ENCODE measurements at places on chromosomes 13 and 19.

- H3K4me1 ChIP-seq: no peaks in the 10 kb centered on the region
- peaks cover 49% of the 10 kb centered on the region for H3K27me3 ChIP-seq
- H3K36me3 ChIP-seq: no peaks in the 10 kb centered on the region
- H3K4me3 ChIP-seq: no peak overlapping the region
- no peak overlapping the region for H3K27ac ChIP-seq
Observed at GRCh38 chr13:110398564-110399507, 91.8 kb downstream of the COL4A2 start.

GRCh38 chr13:37295071-37295470 is 189.6 kb upstream of the CSNK1A1L start:
- no peak overlapping the region for H3K4me3 ChIP-seq
- H3K27me3 ChIP-seq: no peaks in the 10 kb centered on the region
- no peak for DNase-seq
- H3K27ac ChIP-seq: no peak overlapping the region

DNA sequence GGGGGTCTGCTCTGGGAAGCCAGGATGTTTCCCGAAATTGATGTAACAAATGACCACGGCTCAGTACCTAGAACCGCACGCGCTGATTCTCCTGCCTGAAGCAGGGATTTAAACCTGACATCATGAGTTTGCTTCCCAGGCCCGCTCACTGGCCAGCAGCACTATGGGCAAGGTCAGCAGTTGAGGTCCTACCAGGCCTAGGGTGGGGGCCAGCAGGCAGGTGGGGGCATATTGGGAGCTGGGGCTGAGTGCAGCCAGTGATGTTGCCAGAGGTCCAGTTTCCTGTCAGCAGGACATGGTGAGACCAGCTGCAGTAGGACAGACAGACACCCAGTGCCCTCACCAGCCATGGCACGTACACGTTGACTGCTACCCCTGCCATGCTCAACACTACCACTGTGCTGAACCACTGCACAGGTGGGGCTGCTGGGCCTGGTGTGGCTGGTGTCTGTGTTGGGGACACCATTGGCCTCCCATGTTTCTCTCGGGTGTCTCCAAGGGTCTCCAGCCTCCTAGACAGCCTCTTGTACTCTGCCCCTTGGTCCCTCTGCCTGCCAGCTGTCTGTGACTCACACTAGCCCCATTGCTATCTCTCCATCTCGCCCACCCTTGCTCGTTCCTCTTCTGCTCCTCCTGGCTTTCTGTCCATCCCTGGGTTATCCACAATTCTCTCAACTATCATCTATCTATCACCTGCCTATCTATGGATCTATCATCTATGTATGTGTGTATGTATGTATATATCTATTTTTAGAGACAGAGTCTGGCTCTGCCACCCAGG is 1.1 kb upstream of the C19orf85 start:
- H3K4me3 ChIP-seq: no peak overlapping the region
- no peaks in the 10 kb centered on the region for H3K36me3 ChIP-seq
- no peak for DNase-seq
- peaks cover 2% of the 10 kb centered on the region for H3K27me3 ChIP-seq
- H3K4me1 ChIP-seq: peaks cover 21% of the 10 kb centered on the region
- no peak overlapping the region for H3K27ac ChIP-seq

DNA sequence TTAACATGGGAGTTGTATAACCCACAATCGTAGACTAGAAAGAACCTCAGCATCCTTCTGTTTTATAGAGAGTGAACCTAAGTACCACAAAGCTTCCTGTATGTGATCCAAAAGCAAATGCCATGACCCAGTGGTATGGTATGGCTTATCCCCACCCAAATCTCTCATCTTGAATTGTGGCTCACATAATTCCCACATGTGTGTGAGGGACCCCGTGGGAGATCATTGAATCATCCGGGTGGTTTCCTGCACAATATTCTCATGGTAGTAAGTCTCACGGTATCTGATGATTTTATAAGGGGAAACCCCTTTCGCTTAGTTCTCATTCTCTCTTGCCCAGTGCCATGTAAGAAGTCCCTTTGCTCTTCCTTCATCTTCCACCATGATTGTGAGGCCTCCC is 587.9 kb downstream of the LMO7 start:
- H3K36me3 ChIP-seq: no peaks in the 10 kb centered on the region
- DNase-seq: no peak
- H3K4me3 ChIP-seq: no peak overlapping the region

DNA sequence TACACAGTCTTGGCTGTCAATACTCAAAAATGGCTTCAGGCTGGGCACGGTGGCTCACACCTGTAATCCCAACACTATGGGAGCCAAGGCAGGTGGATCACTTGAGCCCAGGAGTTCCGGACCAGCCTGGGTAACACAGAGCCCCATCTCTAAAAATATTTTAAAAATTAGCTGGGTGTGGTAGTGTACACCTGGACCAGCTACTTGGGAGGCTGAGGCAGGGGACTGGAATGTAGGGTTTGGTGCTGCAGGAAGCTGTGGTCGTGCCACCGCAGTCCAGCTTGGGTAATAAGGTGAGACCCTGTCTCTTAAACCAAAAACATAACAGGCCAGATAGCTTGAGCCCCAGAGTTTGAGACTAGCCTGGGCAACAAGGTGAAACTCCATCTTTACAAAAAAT is 6.7 kb upstream of the CHERP start:
- peaks cover 34% of the 10 kb centered on the region for H3K36me3 ChIP-seq
- peaks cover 36% of the 10 kb centered on the region for H3K4me1 ChIP-seq
- H3K27me3 ChIP-seq: no peaks in the 10 kb centered on the region
- no peak for DNase-seq
- H3K4me3 ChIP-seq: no peak overlapping the region

DNA sequence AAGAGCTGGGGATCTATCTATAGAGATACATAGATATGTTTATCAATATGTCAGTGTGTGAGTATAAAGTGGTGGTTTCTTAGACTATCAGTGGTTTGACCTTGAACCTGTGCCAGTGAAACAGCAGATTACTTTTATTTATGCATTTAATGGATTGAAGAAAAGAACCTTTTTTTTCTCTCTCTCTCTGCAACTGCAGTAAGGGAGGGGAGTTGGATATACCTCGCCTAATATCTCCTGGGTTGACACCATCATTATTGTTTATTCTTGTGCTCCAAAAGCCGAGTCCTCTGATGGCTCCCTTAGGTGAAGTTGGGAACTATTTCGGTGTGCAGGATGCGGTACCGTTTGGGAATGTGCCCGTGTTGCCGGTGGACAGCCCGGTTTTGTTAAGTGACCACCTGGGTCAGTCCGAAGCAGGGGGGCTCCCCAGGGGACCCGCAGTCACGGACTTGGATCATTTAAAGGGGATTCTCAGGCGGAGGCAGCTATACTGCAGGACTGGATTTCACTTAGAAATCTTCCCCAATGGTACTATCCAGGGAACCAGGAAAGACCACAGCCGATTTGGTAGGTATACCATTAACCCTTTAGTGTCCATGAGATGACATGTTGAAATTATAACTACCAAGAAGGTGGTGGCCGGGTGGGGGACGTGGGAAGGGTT is 880 bp downstream of the FGF9 start:
- H3K36me3 ChIP-seq: no peaks in the 10 kb centered on the region
- no peak for DNase-seq
- H3K27ac ChIP-seq: no peak overlapping the region
- H3K27me3 ChIP-seq: peaks cover 71% of the 10 kb centered on the region
- peaks cover 45% of the 10 kb centered on the region for H3K4me1 ChIP-seq

DNA sequence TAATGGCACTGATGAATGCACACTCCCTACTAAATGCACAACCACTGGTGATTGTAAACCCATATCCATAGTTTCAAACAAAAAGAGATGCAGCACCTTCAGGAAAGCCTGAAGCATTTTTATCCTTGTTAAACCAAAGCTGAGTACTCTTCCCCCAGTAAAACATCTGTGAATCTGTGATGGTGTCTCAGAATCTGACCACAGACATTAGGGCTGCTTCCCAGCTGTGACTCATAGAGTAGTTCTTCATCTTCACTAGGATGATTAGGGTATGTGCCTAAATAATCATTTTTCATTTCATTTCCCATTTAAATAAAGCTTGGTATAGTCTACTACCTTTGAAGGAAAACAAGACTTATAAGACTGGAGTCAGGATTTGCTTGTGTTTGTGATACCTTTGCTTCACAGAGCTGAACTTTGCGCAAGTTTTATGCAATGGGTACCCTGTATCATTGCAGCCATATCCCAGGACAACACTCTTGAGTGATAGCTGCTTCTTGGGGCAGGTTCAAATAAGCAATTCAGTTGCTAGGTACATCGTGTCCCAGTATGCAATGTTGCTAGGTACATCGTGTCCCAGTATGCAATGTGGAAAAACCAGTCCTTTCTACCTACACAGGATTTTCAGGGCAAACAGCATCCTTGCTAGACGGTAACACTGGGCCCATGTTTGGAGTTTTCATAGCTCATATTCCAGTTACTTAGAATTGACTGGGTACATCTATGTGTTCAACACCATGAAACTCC is 277.1 kb downstream of the IRS2 start:
- no peak overlapping the region for H3K4me3 ChIP-seq
- no peak overlapping the region for H3K27ac ChIP-seq

DNA sequence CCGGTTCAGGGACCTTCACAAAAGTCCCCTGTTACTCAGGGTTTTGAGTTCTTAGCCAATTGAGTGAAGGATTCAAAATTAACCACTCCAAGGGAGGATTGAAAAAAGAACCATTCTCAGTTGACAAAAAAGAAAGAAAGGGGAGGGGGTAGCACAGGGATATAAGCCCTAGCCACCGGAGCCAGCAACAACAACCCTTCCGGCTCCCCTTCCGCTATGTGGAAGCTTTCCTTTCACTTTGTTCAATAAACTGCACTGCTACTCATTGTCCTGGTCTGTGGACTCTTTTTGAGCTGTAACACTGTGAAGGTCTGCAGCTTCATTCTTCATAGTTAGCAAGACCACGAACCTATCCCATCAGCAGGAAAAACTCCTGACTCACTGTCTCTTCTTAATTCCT is 1488.1 kb upstream of the PRR20A start:
- no peaks in the 10 kb centered on the region for H3K4me1 ChIP-seq
- H3K27ac ChIP-seq: no peak overlapping the region
- H3K36me3 ChIP-seq: no peaks in the 10 kb centered on the region
- H3K27me3 ChIP-seq: no peaks in the 10 kb centered on the region
- no peak for DNase-seq

GRCh38 chr19:8571006-8571411 is 6.2 kb downstream of the MYO1F start:
- H3K27ac ChIP-seq: peak overlapping the region; percentile 96
- H3K36me3 ChIP-seq: peaks cover 86% of the 10 kb centered on the region
- H3K4me1 ChIP-seq: peaks cover 87% of the 10 kb centered on the region
- no peaks in the 10 kb centered on the region for H3K27me3 ChIP-seq
- H3K4me3 ChIP-seq: peak overlapping the region; percentile 69

DNA sequence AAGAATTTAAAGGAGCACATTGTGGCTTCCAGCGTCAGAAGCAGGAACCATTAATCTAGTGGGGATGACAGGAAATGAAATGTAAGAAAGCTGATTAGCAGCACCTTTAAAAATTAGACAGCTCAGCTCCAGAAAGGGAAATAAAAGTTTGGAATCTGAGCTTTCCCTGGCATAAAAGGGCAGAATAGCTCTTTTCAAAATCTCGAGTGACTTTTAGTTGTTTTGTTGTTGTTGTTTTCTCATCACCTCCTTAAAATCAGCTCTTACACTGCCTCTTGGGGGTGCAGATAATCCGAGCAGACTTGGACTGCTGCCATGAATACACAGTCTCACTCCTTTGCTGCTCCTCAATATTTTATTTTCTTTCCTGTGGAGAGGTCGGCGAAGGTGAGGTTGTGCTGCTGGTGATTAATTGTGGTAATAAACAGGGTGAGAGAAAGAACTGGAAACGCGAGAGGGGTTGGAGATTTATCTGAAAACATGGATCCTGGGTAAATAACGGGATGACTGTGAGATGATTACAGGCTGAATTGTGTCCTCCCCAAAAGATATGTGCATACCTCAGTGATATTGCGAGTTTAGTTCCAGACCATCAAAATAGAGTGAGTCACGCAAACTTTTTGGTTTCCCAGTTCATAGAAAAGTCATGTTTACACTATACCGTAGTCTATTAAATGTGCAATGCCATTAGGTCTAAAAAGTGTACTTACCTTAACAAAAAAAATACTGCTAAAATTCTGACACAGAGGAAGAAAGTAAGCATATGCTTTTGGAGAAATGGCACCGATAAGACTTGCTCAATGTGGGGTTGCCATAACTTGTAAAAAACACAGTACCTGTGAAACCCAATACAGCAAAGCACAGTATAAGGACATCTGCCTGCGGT is 787.7 kb downstream of the UQCRFS1 start:
- H3K4me3 ChIP-seq: no peak overlapping the region
- no peaks in the 10 kb centered on the region for H3K27me3 ChIP-seq
- no peaks in the 10 kb centered on the region for H3K4me1 ChIP-seq
- DNase-seq: no peak
- H3K27ac ChIP-seq: no peak overlapping the region

GRCh38 chr13:27542220-27542619 is 78.1 kb downstream of the LNX2 start:
- no peaks in the 10 kb centered on the region for H3K4me1 ChIP-seq
- H3K27ac ChIP-seq: no peak overlapping the region
- H3K27me3 ChIP-seq: no peaks in the 10 kb centered on the region
- no peak overlapping the region for H3K4me3 ChIP-seq

DNA sequence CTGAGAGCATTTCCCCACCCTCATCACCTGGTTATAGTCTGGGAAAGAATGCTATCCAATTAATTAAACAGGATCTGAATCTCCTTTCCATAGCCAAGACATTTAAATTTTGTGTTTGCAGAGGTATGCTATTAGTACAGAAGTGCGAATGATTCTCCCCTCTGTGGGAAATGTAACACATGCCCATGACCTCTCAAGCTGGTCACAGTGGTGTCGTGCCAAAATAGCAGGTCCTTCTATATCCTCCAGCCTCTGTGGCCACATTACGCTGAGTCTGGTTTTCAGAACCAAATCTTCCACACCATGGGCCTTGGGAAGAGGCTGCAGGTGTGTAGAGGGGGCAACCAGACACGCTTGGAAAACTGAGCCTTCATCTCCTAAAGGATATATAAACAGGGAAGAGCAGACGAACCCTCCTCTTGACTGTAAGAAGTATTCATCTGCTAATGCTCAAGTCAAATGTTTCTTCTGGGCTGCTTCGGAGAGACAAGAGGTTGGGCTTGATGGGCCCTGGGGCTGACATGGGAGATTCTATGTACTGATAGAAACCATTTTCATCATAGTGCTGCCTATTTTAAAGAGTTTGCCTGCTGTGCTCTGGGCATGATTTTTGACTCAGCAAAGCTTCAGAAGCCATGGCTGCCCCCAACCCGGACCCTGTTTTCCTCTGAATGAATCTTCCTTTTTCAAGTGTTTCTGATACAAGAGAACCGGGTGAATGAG is 197.6 kb downstream of the DNAJC15 start:
- no peak for DNase-seq
- peaks cover 12% of the 10 kb centered on the region for H3K27me3 ChIP-seq

All from activated CD4-positive, alpha-beta memory T cell treated with anti-CD3 and anti-CD28 coated beads, Interleukin-2, amount 10 ng/mL, durations not matched to agents 7 days and 5 days (primary cell).